Endothelial cell (in vitro differentiated cells): ENCODE measurements at places on chromosomes 16 and 17. TPM values are rescaled to one million over a fixed set of nuclear protein-coding genes. Genes with fewer than 3 reads are reported as not detected.

Gene LPO
- total RNA-seq: 0.31 TPM

Gene KRTAP2-2
- total RNA-seq: not detected

Gene KRT17
- not detected for total RNA-seq

- peaks cover 42% of the 10 kb centered on the region for H3K27me3 ChIP-seq
- no peak overlapping the region for H3K4me3 ChIP-seq
- H3K27ac ChIP-seq: peak overlapping the region; percentile 64
- DNase-seq: peak; percentile 90
- peaks cover 4% of the 10 kb centered on the region for H3K36me3 ChIP-seq
These were observed 24.4 kb downstream of the SREBF1 start for GRCh38 chr17:17812211-17813054.

GRCh38 chr17:27665549-27665948 lies 34.6 kb downstream of the LGALS9 start:
- H3K27ac ChIP-seq: no peak overlapping the region
- no peak for DNase-seq
- peaks cover 8% of the 10 kb centered on the region for H3K27me3 ChIP-seq
- H3K4me1 ChIP-seq: no peaks in the 10 kb centered on the region

DNA sequence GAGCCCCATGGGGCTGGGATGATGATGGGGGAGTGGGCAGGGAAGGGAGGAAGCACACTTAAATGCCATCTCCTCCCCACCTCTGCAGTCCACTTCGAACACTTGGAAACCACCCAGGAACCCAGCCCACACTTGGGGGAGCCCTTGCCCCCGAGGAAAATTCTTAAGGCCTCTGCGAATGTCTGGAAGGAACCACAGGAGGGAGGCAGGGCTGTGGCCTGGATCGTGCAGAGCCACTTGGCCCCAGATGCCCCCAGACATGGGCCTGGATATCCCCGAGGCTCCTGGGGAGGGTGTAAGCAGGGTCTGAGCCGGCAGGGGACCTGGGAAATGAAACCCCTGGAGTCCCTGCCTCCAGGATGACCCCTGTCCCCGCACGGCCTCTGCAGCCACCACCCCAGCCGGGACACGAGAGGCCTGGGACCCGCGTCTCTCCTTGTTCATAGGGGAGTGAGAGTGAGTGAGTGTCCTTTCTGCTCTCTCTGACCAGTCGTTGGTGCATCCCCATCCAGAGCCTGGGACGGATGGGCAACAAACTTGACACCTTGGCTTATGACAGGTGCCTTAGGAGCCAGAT lies 11.8 kb upstream of the MTSS2 start:
- H3K4me3 ChIP-seq: no peak overlapping the region
- peaks cover 12% of the 10 kb centered on the region for H3K36me3 ChIP-seq
- DNase-seq: no peak
- peaks cover 26% of the 10 kb centered on the region for H3K27me3 ChIP-seq

DNA sequence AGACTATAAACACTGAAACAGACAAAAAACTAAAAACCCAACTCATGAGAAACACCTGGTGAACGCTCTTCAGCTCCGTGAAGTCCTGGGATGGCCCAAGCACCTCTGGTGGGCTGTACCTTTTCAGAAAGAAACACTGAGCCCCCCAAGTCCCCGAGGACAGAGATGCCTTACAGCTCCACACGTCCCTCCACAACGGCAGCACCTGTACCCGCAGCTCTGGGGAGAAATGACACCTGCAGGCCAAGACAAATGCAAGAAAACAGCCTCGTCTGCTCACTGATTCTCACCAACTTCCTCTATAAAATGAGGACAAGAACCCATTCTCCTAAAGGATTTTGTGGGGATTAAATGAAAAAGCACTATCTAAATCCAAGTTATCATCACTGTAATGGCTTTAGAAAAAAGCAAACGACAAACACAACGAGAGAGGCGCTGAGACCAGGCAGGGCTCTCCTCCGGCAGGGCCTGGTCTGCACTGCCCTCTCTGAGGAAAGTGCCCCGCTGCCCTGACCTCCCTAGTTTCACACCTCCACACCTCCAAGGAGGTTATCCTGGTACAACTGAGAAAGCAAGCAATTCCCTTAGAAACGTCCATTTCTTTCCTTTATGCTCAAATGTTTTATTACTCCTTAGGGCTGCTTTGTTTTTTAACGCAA lies 114.9 kb downstream of the ZNF778 start:
- H3K36me3 ChIP-seq: peaks cover 3% of the 10 kb centered on the region
- peaks cover 12% of the 10 kb centered on the region for H3K27me3 ChIP-seq
- no peak for DNase-seq
- peak overlapping the region; percentile 22 for H3K4me3 ChIP-seq

Gene SDR42E2
- total RNA-seq: 0.10 TPM

DNA sequence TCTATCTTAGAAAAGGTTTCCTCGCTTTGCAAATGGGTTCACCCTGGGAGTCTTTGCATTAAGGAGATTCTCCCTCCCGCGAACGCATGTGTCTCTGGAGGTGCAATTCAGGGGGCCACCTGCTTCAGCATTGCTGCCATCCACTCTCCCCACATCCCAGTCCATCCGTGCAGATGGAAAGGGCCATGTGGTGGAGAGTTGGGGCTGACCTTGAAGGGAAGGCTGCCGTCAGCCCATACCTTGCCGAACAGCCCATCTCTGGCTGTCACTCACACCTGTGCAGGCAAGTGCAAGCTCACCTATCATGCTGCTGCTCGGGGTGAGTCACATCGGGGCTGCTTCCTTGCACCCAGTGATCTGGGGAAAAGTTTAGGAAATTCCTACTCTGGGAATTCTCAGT lies 106.1 kb downstream of the ZNF423 start:
- no peak overlapping the region for H3K27ac ChIP-seq
- DNase-seq: no peak
- H3K27me3 ChIP-seq: peaks cover 11% of the 10 kb centered on the region
- peaks cover 4% of the 10 kb centered on the region for H3K36me3 ChIP-seq
- H3K4me1 ChIP-seq: peaks cover 24% of the 10 kb centered on the region

GRCh38 chr17:17683710-17684365 lies 2.6 kb downstream of the RAI1 start:
- H3K27ac ChIP-seq: peak overlapping the region; percentile 92
- H3K4me3 ChIP-seq: peak overlapping the region; percentile 89
- H3K36me3 ChIP-seq: peaks cover 8% of the 10 kb centered on the region
- peaks cover 19% of the 10 kb centered on the region for H3K27me3 ChIP-seq
- DNase-seq: no peak

Gene SDR42E1
- total RNA-seq: 0.74 TPM

DNA sequence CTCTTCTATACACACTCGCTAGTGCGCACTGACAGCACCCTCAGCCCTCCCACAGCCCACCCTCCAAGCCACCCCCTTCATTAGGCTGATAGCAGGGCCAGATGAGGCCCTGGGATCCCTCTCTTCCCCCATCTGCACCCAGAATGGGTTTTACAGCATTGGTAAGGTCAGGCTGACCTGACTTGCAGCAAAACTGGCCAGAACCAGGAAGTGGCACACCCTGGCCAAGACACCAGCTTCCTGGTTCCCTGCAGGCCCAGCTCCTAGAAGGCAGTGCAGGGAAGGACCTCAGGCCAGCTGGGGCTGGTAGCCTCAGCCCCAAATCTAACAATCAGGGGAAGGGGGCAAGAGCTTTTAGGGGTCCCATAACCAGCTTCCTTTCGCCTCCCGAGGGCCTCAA lies 50.0 kb upstream of the MRPS23 start:
- no peaks in the 10 kb centered on the region for H3K36me3 ChIP-seq
- DNase-seq: no peak
- peaks cover 13% of the 10 kb centered on the region for H3K27me3 ChIP-seq
- H3K4me1 ChIP-seq: peaks cover 36% of the 10 kb centered on the region
- no peak overlapping the region for H3K27ac ChIP-seq
- H3K4me3 ChIP-seq: no peak overlapping the region

- H3K27me3 ChIP-seq: peaks cover 18% of the 10 kb centered on the region
- H3K36me3 ChIP-seq: peaks cover 6% of the 10 kb centered on the region
- H3K4me3 ChIP-seq: no peak overlapping the region
- peaks cover 10% of the 10 kb centered on the region for H3K4me1 ChIP-seq
These were observed 3.4 kb upstream of the PRSS8 start for GRCh38 chr16:31138621-31139578.

GRCh38 chr16:69306031-69306430 lies 5.1 kb upstream of the VPS4A start:
- H3K4me1 ChIP-seq: peaks cover 39% of the 10 kb centered on the region
- DNase-seq: no peak
- H3K4me3 ChIP-seq: peak overlapping the region; percentile 31
- H3K36me3 ChIP-seq: peaks cover 11% of the 10 kb centered on the region
- H3K27ac ChIP-seq: no peak overlapping the region

GRCh38 chr16:56773532-56773931 lies 43.6 kb downstream of the NUP93 start:
- DNase-seq: no peak
- no peak overlapping the region for H3K27ac ChIP-seq
- peaks cover 2% of the 10 kb centered on the region for H3K27me3 ChIP-seq
- no peak overlapping the region for H3K4me3 ChIP-seq
